ENCODE measurements at places on chromosomes 2 and 18. TPM values are rescaled to one million over a fixed set of nuclear protein-coding genes. Genes with fewer than 3 reads are reported as not detected.
A peak's percentile ranks its signal among the peaks of the same experiment; 100 is the strongest.

The DNAJC5G gene
- total RNA-seq = not detected

DNA sequence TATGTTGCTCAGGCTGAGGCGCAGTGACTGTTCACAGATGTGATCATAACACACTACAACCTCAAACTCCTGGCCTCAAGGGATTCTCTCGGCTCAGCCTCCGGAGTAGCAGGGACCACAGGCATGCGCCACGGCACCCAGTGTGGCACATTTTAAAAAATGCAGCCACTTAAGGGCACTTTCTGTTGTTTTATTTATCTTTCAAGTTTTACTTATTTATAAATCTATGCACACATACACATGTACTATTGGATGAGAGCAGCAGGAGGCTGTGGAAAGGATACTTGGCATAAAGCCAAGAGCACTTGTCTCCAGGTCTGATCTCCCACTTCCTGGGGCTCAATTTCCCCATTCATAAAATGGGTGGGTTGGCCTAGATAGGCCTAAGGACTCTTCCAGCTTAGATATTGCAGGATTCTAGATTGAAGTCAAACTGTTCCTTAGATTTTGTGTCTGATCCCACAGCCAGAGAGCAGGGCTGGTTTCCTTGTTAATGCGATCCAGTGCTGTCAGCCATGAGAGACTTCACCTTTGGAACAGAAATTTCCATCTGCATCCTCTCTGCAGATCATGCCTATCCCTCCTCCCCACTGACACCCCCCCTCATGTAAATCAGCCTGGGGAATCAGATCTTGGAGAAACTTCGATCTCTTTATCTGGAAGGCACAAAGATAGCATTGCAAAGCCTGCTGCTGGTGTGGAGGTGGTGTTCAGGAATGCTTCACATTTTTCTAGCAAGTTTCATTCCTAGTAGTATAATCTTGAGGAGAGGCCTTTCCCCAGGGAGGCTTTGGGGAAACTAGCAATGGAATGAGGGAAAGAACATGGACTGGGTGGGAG is 24.7 kb downstream of the PCBP1 start:
- DNase-seq = no peak

DNA sequence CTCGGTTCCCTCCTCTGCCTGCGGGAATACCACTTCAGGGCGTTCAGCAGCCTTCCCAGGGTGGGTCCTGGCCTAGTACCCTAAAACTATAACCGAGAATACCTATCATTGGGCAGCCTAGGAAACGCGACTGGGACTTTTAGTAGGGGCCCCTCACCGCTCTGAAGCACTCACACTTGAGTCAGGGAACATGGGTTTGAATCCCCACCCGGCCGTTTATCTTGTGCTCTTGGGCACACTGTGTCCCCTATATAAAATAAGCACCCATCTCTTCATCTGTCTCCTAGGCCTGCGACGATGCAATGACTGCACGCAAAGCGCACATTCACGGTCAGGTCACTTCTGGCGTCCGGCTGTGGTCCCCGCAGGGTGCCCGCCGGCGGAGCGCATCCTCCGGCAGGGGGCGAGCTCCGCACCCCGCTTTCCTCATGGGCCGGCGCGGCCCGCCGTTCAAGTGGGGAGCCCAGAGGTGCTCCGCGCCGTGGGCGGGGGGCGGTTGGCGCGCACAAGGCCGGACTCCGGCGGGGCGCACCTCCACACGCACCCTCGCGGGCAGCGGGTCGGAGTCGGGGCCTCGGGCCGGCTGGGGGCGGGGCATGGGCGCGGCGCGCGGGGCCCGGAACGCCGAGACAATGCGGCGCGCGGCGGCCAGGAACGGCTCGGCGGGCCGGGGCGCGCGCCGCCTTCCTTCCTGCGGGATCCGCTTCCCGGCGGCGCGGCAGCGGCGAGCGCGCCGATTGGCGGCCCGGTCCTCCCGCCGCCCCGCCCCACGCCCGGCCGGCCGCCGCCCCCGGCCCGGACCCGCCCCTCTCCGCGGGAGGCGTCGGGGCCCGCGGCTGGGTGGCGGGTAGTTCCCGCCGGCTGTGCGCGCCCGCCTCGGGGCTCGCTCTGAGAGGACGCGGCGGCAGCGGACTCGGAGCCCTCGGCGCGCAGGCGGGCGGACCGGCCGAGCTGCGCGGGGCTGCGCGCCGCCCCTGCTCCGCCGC is at the start of gene ASAP2:
Gene ASAP2 (plus strand): TSS at position 850 of the 986 bp plus-strand sequence. CDS start 293 bp downstream, outside the sequence.
- peak; percentile 83 for DNase-seq

The IL36RN gene
- 12.0 TPM for total RNA-seq

- DNase-seq = no peak
Observed at GRCh38 chr2:138579556-138579955, 78.0 kb downstream of the SPOPL start.

GRCh38 chr2:22855761-22856184 is 529.2 kb upstream of the KLHL29 start:
- DNase-seq = peak; percentile 68

The L3MBTL4 gene
- total RNA-seq = 4.6 TPM

The CAPN14 gene
- 0.12 TPM for total RNA-seq

The ASTL gene
- not detected for total RNA-seq

GRCh38 chr2:207337234-207338219 is 171.8 kb upstream of the KLF7 start:
- DNase-seq = no peak

The ATG16L1 gene
- 123 TPM for total RNA-seq

DNA sequence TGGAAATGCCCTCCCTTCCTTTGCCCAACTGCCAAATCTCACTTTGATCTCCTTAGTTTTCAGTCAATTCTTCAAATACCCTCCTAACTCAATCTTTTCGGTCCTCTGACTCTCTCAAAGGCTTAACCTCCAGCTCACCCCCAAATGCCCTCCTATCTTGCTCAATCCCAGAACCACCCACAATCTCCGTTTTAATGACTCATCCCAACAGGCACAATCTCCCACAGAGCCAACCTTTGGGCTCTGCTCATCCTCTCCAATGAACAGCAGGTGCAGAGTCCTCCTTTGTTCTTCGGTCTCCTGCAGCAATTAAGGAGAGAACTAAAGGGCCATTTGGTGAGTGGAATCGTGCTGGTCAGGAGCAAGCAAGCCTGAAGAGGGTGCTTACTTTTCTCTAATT is 366.1 kb upstream of the CRIM1 start:
- DNase-seq = no peak

- no peak for DNase-seq
Observed at GRCh38 chr2:3535794-3536681, 16.7 kb upstream of the ADI1 start.

The TMEM163 gene
- 4.0 TPM for total RNA-seq

DNA sequence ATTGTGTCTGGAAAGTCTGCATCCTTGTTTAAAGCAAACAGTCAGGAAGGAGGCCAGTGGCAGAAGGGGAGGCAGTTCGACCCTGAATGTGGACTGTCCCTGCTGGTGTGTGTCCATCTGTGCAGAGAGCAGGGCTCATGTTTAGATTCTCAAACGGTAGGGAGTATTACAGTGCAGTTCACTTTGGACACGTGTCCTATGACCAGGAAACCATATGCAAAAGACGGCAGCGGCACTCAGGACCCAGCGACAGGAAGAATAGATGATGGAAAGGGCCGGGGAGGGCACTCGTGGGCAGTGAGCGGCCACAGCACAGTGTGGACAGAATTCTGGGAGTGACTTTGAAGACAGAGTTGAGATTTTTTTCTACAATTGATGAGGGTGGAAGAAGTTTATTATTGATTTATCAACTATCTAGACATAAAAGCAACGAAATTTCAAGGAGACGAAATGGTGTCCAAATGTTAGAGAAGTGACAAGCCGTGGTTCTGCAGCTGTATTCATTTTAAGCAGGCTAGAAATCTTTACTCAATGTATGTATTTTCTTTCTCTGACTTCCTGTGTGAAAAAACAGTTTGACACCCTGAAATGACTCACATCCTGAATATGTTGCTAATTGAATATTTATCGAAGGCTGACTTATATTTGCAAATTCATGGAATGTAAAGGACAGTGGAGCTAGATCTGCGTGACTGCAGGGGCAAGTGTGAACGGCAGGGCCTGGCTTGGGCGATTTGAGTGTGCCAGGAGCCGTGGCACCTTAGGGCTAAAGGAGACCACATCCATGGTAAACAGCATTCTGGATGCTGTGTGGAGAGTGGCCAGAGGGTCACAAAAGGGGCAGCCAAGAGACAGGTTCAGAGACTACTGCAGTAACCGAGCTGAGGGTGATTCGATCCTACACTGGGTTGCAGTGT is 214.2 kb downstream of the PTGR3 start:
- DNase-seq = no peak

The GALNT14 gene
- 7.4 TPM for total RNA-seq
